ENCODE measurements at places on chromosomes 11 and 22. TPM values are rescaled to one million over a fixed set of nuclear protein-coding genes. Genes with fewer than 3 reads are reported as not detected.

GRCh38 chr22:36386351-36386899, 1.3 kb downstream of the MYH9 start:
- no peak for DNase-seq

DNA sequence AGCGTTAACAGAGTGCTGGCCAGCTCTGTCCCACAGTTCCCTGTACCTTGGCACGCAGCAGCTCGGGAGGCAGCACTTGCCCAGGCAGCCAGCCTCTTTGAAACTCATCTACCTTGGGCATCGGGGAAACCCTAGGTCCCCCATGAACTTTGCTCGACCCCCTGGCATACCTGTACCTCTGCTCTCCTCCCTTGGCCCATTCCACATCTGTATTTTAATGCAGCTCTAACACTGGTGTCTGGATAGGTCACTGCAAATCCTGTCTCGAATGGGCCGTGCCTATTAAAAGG, 304.1 kb downstream of the TBC1D22A start:
- no peak for DNase-seq

GRCh38 chr11:112294688-112295340, 34.2 kb upstream of the PLET1 start:
- no peak for DNase-seq

- DNase-seq, result no peak
Observed at GRCh38 chr22:37126383-37126782, 16.9 kb upstream of the TMPRSS6 start.

- no peak for DNase-seq
Observed at GRCh38 chr11:46281371-46281831, 3.9 kb downstream of the CREB3L1 start.

GRCh38 chr22:22410677-22411076, 97.9 kb downstream of the ZNF280B start:
- DNase-seq, result no peak

- DNase-seq, result no peak
Observed at GRCh38 chr11:47571895-47572294, 6.5 kb downstream of the PTPMT1 start.

GRCh38 chr22:28464127-28464526, 215.5 kb downstream of the TTC28 start:
- DNase-seq, result no peak

GRK3 gene
- total RNA-seq, result 19.4 TPM

DNA sequence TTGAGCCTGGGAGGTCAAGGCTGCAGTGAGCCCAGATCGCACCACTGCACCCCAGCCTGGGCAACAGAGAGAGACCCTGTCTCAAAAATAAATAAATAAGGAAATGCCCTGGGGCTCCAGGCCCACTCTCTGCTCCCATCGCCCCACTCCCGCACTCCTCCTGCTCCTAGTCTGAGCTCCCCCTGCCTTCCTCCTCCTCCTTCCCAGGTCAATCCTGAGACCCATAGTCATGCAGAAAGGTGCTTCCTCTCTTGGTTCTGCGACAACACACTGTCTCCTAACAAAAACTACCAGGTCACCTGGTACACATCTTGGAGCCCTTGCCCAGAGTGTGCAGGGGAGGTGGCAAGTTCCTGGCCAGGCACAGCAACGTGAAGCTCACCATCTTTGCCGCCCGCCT, 6.9 kb upstream of the APOBEC3G start:
- DNase-seq, result no peak

GRCh38 chr11:93410441-93410840, 79.9 kb downstream of the DEUP1 start:
- no peak for DNase-seq

GRCh38 chr11:86440843-86441242, 66.2 kb downstream of the CCDC81 start:
- no peak for DNase-seq

OR4C12 gene
- not detected for total RNA-seq

GRCh38 chr11:113828191-113828590, 47.2 kb downstream of the USP28 start:
- DNase-seq, result no peak

KAT5 gene
- 74.9 TPM for total RNA-seq

TMEM134 gene
- 37.3 TPM for total RNA-seq

All from neural crest cell (in vitro differentiated cells).